ENCODE measurements at places on chromosomes 13 and 19.

DNA sequence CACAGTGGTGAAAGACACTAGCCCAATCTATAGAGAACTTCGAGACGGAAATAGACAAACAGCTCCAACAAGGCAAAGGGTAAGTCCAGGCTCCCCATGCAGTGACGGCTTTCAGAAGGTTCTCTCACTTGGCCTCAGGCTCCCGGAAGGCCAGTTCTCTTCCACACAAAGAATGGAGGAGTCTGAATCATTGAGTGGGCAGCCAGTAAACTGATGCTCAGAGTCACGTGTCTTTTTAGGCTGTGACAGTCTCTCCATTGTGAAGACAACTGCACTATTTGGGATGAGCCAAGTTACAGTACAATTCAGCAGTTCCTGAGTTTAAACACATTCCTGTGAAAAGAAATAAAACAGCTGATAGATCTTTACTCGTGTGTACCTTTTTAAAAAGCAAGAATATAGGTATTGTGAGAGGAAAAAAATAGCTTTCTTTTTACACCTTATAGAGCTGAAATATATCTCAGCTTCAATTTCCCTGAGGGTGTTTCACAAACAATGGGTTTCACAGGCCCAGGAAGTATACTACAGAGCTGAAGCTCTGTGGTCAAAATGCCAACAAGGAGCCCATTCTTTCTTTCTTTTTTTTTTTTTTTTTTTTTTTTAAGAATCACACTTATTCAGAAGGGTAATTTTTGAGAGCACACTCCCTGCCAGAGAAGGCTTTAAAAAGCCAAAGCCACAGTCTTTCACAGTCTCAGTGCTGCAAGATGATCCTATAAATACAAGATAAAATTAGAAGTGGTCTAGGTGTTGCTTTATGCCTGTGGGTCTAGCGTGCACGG lies 135.1 kb downstream of the FREM2 start:
- DNase-seq: no peak

DNA sequence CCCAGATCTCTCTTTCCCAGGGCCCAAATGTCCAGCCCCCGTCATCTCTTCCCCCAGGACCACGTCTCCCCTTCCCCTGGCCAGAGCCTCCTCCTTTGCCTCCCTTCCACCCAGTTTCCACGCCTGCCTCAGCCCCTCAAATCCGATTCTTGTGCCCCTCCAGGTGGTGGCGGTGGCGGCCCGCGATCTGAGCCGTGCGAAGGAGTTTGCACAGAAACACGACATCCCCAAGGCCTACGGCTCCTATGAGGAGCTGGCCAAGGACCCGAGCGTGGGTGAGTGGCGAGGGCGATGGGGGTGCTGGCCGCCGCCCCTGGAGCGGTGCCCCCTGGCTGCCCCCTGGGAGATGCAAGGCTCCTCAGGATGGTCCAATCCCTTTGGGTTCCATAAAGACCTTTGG lies 1.3 kb downstream of the DHDH start:
- no peak for DNase-seq

GRCh38 chr13:35694549-35695447 lies 218.3 kb upstream of the MAB21L1 start:
- DNase-seq: no peak

DNA sequence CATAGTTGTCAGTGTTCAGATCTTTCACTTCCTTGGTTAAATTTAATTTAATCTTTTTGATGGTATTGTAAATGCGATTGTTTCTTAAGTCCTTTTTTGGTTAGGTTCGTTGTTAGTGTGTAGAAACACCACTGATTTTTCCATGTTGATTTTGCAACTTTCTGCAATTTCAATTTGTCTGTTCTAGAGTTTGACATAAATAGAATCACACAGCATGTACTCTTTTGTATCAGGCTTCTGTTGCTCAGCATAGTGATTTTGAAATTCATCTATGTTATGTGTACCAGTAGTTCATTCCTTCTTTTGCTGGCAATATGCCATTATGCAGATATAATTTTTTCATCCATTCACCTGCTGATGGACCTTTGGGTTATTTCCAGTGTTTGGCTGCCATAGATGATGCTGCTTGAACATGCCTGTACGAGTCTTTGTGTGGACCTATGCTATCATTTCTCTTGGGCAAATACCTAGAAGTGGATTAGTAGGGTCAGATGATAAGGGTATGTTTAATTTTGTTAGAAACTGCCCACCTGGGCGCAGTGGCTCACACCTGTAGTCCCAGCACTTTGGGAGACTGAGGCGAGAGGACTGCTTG lies 33.1 kb downstream of the BICRA start:
- DNase-seq: no peak

DNA sequence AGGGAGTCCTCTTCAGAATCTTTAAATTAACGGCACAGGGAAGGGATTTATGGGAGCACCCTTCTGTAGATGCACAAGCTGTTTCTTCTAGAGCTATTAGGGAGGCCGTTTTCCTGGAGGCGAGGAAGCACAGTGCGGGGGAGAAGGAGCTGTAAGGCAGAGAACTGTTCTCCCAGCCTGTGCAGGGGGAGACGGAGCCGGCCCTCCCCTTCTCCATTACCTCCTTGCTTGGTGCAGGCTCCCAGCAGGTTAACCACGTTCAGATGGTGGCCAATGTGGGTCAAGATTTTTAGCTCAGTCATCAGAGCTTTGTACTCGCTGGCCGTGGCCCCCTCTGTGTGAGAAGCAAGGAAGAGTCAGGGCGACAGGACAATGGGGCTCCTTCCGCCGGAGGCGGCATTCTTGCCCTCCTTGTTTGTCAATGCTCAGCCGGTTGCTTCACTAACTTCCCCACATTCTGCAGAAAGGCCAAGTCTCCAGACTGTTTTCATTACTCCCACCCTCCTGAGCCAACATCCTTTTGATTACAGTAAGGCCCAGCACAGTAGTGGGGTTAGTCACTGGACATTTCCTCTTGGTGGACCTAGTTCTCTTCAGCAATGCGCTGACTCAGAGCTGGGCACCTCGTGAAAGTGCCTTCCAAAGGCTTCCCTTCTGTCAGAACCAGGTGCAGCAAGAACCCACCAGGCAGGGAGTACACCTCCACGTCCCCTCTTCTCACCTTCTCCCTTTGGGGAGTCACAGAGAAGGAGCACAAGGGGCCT lies 165.4 kb downstream of the FLT1 start:
- no peak for DNase-seq

DNA sequence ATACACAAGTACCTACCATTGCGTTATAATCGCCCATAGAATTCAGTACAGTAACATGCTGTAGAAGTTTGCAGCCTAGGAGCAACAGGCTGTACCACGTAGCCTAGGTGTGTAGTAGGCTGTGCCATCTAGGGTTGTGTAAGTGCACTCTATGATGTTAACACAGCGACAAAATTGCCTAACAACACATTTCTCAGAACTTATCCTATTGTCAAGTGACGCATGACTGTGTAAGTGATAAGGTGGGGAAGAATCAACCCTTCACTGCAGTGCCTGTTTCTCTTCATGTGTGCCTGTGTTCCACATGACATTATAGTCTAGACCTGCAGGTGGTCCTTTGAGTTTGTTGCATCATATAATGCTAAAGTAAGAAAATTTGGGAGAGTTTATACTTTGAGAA lies 94.0 kb downstream of the PCDH9 start:
- DNase-seq: no peak
